ENCODE measurements at places on chromosomes 3 and 15.

DNA sequence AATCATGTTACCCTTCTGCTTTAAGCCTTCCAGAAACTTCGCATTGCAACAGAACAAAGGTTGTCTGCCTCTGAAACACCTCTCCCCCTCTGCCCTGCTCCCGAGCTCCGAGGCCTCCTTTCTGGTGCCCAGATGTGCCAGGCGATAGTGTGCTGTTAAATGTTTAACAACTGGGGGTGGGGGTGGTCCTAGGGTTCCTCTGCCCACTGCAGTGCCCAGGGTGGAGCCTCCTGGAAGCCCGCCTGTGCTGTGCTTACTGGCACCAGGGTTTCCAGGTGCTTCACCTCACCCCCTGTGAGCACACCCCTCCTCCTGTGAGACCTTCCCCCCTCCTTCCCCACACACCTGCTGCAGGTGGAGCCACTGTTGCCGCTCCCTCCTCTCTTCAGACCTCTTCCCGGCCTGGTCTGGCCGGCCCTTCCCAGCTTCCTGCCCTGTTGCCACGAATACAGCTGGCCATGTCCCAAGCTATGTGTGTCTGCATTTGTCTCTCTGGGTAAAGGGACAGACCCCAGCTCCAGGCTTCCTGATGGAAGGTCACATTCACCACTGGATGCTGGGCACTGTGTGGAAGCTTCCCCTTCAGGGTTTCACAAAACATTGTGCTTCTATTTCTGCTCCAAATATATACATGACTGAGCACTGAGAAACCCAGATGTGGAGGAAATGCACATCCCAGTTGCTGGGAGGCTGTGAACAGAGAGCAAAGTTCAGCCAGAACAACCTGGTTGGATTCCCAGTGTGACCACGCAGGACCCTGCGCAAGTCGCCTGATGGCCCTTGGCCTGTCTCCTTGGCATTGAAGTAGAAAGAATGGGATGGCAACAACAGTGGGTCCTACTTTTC, 37.2 kb downstream of the MGLL start:
- DNase-seq = no peak

DNA sequence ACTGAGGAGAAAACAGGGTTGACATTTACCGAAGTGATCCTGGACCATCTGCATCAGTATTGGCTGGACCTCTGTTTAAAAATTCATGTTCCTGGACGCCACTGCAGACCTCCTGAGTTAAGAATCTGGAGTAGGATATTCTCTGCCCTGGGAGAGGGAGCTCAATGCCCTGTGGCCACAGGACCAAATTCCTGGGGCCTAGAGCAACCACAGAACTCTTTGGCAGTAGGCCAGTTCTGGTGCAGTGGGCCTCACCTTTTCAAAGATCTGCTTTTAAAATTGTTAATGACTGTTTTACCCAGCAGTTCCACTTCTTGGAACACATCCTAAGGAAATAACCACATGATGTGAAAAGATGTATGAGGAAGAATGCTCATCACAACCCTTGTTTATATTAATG, 133.3 kb upstream of the ADPGK start:
- no peak for DNase-seq

DNA sequence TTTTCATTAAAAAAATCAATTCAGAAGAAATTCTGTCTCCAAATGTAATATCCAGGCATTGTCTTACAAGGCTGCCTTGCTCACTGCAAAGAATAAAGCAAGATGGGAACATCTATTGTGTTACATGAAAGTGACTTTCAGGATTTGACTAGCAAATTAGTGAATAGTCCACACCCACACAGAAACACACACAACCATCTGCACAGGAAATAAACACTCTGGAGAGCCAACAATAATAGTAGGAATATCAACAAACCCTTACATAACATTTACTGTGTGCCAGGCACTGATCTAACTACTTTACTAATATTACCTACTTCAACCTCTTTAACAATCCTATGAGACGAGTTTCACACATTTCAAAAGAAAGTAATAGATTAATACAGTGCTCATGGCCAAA, 28.9 kb upstream of the ZNF385D start:
- no peak for DNase-seq

GRCh38 chr3:196969134-196969659, 564 bp upstream of the PIGZ start:
- peak; percentile 19 for DNase-seq

DNA sequence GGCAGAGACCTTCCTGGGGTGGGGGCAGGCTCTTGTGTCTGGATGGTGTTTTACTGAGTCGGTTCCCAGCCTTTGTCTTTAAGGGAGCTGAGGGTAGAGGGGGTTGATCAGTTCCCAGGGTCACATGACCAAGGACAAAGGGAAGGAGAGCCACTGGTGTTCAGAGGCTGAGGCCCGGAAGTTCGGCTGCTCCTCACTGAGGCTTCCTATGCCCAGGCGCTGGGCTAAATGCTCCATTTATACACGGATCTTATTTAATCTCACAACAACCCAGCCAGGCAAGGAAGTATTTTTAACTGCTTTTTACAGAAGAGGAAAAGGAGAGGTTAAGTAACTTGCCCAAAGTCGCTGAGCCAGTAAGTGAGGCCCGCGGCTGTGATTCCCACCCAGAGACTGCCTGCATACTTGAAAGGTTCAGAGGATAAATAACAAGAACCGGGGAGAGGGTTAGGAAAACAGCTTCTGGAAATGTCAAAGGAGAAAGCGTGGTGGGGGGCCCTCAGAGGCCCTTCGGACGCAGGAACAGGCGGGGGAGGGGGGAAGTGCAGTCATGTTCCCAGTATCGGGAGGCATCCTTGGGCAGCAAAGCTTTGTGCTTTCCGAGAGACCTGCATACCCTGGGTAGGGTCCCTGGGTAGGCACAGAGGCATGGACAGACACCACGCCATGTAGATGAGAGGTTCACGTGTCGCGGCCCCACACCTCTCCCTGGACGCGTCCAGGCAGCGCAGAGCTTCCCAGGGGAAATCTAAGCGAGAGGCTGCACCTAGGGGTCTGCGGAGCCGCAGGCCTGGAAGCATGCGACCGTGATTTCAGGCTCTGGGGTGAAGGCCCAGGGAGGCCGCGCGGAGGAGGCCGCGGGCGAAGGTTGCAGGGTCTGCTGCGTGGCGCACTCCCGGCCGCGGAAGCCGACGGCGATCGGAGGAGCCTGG, 21.3 kb downstream of the EPHB3 start:
- DNase-seq = peak; percentile 76

- DNase-seq = peak; percentile 49
Measured at GRCh38 chr3:149604125-149604875, 53.5 kb downstream of the WWTR1 start.

DNA sequence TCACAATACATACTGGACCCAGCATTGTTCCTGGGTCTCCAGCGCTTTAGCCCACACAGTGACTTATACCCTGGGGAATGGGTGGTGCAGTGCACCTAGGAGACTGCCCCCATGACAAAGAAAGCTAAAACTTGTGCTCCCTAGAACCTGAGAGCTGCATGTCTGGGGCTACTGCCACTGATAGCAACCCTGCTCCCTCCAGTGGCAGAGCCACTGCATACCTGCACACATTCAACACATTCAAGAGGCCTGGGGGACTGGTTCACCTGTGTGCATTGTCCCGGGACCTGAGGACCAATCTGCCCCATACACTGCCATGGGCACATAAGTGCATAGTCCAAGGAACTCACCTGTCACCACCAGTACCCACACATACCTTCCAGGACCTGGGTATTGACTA, 302.7 kb upstream of the MANF start:
- no peak for DNase-seq

- no peak for DNase-seq
Measured at GRCh38 chr3:157815739-157816138, 290.5 kb downstream of the SHOX2 start.

DNA sequence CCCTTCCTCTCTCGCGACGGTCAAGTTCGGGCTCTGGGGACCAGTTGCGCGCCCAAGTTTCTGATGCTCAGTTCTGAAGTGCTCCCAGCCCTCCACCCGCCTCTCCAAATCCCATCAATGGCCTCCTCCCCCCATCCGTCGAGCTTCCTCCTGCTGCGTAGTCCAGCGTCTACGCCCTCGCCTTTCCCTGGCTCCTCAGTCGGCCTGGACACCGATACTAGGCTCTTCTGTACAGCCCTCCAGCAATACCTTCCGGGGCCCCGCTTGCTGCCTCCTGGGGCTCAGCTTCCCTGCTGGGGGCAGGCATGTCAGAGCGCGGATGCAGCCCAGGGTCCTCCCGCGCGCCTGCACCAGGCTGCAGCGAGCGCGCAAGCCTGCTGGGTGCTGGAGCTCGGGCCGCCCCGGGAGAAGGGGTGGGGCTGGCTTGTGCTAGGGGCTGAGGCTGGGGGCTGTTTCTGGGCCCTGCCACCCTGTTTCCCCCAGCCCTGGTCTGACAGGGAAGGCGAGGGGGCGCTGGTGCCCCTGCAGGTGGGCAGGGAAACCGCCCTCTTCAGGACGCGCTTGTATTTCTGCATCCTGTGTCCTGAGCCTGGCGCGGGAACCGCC, 353.3 kb upstream of the SUCLG2 start:
- DNase-seq = no peak

DNA sequence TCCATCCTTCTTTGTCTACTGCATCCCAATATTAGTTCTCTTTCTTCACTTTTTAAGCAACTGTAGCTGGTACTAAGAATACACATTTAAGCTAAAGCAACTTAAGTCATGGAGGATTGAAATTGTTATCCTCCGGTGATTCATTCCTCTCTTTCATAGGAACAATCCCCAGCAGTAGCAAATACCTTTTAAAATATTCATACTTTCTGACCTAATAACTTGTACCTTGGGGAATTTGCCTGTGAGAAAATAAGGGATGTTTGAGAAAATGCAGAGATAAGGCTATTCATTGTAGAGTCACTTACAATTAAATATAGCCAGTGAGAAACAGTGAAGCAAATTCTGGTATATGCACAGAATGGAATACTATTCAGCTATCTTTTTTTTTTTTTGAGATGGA, 66.0 kb downstream of the VPS13C start:
- peak; percentile 90 for DNase-seq

DNA sequence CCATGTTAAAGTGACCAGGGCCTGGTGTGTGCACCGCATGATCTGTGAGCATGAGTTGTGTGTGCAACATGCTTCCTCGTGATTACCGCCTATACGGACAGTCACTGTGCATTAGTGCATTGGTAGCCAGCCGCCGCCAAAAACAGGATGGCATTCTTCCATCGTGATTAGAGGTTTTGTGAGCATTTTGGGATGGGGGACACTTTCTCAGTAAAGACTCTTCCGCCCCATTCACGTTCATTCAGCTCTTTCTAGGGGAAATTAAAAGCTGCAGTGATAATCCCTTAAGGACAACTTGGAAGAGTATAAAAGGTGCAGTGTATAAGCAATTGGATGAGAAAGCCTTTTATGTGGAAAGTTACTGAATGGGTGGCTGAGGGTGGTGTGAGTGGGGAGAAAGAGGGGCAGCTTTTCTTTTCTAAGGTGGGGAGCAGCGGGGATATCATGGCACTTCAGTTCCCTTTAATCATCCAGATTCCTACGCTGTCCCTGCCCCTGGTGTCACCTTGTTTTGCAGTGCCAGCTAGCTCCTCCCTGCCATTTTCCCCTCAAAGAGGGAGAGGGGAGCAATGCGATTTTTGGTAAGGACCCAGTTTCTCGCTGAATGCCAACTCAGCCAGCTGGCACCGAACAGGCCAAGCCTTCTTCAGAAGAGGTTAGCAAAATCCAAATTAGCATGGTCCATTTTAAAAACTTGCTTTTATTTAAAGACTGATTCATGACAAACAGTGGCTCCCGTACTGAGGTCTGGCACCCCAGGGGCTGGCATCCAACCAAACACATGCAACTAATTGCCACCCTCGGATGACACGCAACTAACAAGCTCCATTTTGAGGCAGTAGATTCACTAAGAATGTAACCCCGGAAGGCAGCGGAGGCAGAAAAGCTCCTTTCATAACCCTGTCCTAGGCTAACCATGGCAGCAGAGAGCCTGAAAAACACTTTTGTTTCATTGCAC, 447.8 kb downstream of the FHIT start:
- no peak for DNase-seq

DNA sequence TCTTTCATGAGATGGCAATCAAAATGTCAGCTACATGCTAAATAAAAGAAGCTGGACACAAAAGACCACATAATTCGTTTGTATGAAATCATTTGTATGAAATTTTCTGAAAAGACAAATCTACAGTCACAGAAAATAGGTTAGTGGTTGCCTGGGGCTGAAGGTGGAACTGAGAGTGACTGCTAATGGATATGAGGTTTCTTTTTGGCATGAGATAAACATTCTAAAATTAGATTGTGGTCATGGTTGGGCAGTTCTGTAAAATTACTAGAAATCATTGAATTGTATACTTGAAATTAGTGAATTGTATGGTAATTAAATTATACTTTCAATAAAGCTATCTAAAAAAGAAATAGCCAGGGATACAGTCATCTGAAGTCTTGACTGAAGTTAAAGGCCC, 2.7 kb upstream of the DMXL2 start:
- DNase-seq = no peak

GRCh38 chr3:151538456-151539393, 77.9 kb upstream of the IGSF10 start:
- DNase-seq = peak; percentile 62

DNA sequence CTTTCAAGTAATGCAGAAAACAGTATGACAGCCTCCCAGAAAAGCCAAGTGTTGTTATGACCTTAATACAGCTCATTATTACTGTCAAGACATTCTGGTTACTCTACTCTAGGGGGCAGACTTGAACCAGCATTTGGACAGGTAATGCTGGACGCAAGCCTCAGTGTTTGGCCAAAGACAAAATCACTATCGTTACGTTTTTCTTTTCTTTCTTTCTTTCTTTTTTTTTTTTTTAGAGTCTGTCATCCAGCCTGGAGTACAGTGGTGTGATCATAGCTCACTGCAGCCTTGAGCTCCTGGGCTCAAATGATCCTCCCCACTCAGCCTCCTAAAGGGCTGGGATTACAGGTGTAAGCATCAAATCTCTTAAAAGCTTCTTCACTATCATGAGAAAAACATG, 29.4 kb upstream of the TMEM45A start:
- peak; percentile 80 for DNase-seq

GRCh38 chr3:119013951-119014350, 20.7 kb downstream of the IGSF11 start:
- no peak for DNase-seq

- no peak for DNase-seq
Measured at GRCh38 chr3:173253471-173253870, 112.4 kb upstream of the SPATA16 start.

- peak; percentile 47 for DNase-seq
Measured at GRCh38 chr3:30518181-30518864, 88.1 kb upstream of the TGFBR2 start.

DNA sequence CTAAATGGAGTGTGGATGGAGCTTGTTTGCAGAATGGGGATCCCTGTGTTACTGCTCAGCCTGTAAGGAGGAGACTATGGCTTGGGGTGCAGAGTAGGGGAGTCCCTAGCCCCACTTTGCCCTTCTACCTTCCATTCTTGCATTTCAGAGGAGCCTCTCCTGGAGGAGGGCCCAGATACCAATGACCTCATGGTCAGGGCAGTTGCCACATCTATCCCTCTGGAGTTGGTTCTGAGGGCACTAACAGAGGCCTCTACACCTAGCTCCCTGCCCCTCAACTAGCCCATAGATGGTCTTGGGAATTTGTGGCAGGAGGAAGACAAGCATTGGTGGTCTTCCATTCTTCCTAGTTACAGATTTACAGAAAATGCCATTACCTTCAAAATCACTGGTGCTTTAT, 6.1 kb downstream of the SKOR1 start:
- no peak for DNase-seq

- peak; percentile 62 for DNase-seq
Measured at GRCh38 chr15:60399931-60400330, 2.1 kb upstream of the ANXA2 start.
